ENCODE measurements at places on chromosomes 13 and 19.
A peak's percentile ranks its signal among the peaks of the same experiment; 100 is the strongest.

GRCh38 chr13:36211567-36211966 lies 2.8 kb downstream of the SOHLH2 start:
- DNase-seq, result no peak

DNA sequence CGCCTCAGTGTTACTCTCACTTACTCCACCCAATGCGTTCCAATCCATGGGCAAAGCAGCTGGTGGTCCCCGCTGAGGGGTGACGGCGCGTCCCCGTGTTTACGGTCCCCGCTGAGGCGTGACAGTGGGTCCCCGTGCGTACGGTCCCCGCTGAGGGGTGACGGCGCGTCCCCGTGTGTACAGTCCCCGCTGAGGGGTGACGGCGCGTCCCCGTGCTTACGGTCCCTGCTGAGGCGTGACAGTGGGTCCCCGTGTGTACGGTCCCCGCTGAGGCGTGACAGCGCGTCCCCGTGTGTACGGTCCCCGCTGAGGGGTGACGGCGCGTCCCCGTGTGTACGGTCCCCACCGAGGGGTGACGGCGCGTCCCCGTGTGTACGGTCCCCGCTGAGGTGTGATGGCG lies 19.5 kb downstream of the CFAP97D2 start:
- no peak for DNase-seq

GRCh38 chr19:44587963-44588770 lies 25.2 kb upstream of the IGSF23 start:
- peak; percentile 93 for DNase-seq

DNA sequence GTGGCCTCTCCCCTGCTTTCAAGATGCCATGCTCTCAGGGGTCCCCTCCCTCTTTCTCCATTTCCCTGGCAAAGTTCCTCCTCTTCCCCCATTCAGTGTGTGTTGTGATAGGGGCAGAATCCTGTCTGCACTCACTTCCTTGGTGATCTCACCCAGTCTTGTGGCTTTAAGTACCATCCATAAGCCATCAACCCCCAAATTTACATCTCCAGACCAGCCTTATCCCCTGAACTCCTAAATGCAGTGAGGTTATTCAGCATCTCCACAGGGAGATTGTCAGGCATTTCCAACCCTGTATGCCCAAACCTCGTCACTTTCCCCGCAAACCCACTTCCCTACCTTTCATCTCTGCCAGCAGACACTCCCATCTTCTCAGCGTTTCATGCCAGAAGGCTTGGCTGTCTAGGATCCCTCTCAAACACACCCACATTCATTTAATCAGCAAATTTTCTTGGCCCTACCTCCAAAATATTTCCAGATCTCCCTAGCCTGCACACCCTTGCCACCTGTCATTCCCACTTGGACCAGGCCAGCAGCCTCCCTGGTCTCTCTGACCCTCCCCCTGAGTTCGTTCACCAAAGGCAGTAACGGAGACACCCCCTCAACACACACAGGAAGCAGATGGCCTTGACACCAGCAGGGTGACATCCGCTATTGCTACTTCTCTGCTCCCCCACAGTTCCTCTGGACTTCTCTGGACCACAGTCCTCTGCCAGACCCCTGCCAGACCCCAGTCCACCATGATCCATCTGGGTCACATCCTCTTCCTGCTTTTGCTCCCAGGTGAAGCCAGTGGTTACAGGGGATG lies at the start of gene HCST:
HCST (plus strand) TSS at position 676 of the 808 bp plus-strand sequence; CDS start at position 741, 65 bp downstream.
- DNase-seq, result peak; percentile 29

- DNase-seq, result no peak
Observed at GRCh38 chr13:21022056-21022979, 39.1 kb downstream of the LATS2 start.

DNA sequence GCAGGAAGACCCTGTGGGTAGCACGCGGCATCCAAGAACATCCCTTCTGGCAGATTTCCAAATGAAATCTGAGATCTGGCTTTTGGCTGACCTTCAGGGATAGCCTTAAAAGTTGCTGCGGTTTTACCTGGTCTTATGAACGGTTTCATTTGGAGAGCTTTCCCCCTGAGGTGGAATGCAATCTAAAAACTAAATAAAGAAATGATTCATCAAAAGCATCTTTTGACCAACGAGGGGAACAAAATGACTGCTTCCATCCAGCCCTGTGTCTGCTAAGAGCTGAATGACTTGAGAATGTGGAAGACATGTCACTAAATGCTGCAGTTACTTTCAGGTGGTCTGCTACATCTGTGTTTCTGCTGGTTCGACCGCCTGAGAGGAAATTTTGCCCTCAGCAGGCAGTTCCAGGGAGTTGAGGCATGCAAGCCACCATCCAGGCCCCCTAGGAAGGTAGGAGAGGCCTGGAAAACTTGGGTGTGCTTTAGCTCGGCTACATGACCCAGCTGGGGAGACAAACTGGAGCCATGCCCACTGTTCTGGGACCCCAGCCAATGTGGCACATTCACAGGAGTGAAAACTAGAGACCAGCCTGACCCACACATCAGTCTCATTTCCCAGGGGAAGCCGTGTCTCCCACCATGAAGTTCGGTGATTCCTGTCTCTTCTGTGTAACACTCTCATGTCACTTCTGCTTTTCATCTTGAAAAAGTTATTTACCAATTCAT lies 175.1 kb upstream of the KL start:
- DNase-seq, result no peak

- DNase-seq, result no peak
Observed at GRCh38 chr19:55591555-55591954, 7.8 kb downstream of the FIZ1 start.

DNA sequence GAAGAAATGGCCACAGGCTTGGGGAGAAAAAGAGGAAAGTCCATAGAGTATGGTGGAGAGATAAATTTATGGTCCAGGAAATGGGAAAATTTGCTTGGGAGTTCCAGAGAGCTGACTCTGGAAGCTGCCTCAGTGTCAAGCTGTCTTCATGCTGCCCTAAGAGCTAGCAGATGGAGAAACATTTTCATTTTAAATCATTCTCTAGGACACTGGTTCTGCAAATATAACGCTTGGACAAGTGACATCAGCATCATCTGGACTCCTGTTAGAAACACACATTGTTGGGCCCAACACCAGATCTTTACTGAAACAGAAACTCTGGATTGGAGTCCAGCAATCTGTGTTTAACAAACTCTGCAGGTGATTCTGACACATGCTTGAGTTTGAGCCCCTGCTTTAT lies 592.0 kb upstream of the KLF12 start:
- DNase-seq, result no peak

DNA sequence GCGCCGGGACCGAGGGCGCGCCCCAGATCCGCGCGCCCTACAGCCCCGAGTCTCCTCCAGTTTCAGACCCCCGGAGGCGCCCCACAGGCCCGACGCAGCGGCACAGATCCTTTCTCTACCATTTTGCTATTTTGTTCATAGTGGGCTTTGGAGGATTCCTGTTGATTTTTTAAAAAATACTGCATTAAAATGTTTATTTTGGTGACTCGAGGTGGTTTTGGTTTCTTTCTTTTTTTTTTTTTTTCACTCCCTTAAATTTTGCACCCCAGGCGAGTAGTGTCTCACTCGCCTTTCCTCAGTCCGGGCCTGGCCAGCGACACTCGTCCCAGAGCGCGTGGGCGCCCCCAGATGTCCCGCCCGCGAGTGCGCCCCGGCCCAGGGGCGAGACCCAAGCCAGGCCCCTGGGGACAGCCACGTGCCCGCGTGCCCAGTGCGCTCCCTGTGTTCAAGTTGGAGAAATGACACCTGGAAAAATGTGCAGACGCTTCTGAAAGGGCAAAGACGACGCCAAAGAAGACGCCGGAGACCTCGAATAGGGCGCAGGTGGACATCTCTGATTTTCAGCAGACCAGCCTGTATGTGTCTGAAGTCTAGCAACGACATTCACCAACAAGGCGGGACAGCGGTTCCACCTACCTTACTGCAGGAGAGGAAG lies 471 bp upstream of the INSR start:
- no peak for DNase-seq

- DNase-seq, result peak; percentile 42
Observed at GRCh38 chr19:47790398-47790814, 11.9 kb downstream of the SELENOW start.

DNA sequence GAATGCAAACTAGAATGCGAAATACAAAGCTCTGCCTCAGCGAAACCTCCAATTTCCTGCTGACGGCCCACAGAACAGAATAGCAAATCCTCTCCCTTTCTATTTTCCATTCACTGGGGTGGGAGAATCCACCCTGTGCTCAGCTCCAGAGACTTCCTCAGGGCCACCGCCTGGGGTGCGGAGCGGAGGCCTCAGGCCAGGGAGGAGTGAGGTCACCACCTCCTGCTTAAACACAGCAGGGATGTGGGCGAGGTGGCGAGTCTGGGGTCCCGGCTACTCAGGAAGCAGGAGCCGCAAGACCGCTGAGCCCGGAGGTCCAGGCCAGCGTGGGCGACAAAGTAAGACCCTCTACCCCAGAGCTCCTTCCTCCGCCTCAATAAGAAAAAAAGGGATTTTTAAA lies 666 bp upstream of the ZNF320 start:
- no peak for DNase-seq

GRCh38 chr19:55446060-55446459 lies 3.0 kb upstream of the SHISA7 start:
- peak; percentile 98 for DNase-seq

- no peak for DNase-seq
Observed at GRCh38 chr19:18629166-18630088, 7.4 kb upstream of the KLHL26 start.

GRCh38 chr13:94414708-94415107 lies 64.8 kb downstream of the DCT start:
- DNase-seq, result no peak

- DNase-seq, result no peak
Observed at GRCh38 chr19:29275266-29275665, 62.3 kb upstream of the UQCRFS1 start.

GRCh38 chr13:74299721-74300120 lies 165.5 kb upstream of the KLF12 start:
- no peak for DNase-seq

DNA sequence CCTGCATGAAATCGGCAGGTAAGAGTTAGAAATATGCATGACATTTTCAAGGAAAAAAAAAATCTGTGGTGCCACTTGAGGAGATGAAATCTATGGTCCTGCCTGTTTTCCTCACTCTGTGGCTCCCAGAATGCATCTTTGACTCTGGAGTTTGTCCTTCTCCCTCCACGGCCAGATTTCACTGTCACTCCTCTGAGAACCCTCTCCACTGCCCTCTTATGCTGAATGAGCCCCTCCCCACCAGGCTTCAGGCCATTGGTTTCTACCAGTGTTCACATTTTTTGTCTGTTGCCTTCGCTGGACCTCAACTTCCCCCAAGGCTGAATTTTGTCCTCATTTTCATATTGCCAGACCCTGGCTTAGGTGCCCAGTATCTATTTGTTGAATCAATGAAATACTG lies 235.0 kb downstream of the ZIC5 start:
- no peak for DNase-seq

GRCh38 chr13:109412283-109412901 lies 374.0 kb downstream of the IRS2 start:
- DNase-seq, result no peak

DNA sequence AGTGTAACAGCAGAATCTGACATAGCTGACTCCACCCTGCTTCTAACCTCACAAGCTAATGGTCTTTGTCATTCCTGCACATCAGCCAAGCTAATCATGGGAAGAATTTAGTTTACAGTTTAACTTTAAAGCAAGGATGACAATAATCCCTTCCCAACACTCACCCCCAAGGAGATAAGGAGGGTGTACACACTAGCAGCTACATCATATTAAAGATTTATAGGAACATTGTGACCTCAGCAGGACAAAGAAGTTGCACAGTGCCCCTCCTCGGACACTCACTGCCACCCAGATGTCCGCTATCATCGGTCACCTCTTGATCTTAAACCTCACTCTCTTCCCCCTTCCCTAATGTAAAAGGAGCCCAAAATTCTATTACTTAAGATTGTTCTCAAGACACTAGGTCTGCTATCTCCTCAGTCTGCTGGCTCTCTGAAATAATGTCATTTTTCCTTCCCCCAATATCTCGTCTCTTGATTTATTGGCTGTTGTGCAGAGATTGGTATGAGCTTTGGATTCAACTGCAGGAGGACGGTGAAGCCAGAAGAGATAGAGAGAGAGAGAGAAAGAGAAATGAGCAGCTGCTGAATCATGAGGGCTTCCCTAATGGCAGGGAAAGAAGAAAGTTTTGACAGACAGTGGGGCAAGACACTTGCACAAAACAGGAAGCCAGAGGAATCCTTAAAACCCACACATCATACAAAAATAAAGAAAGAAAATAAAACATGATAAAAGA lies 17.5 kb upstream of the FFAR2 start:
- DNase-seq, result no peak

GRCh38 chr19:54458648-54459281 lies 4.8 kb downstream of the LENG9 start:
- no peak for DNase-seq

DNA sequence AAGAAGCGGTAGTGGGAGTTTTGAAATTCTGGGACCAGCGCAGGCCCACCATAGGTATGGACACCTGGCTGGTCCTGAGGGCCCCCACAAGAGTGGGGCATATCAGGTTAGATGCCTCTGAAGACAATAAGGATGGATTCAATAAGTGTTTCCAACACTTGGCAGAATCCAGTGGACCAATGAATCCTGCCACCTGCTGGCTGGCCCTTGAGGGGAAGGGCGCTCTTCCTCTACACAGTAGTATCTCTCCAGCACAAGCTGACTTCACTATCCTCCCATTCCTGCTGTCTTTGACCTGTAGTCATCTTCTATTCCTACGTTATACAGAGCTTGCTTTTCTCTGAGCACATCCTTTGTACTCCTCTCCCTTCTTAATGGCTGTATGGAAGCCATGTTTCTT lies 199.7 kb upstream of the TSHZ3 start:
- no peak for DNase-seq

GRCh38 chr19:46374536-46375475 lies 27.9 kb downstream of the PPP5C start:
- no peak for DNase-seq

GRCh38 chr19:45976178-45976577 lies 2.5 kb upstream of the NOVA2 start:
- DNase-seq, result no peak

DNA sequence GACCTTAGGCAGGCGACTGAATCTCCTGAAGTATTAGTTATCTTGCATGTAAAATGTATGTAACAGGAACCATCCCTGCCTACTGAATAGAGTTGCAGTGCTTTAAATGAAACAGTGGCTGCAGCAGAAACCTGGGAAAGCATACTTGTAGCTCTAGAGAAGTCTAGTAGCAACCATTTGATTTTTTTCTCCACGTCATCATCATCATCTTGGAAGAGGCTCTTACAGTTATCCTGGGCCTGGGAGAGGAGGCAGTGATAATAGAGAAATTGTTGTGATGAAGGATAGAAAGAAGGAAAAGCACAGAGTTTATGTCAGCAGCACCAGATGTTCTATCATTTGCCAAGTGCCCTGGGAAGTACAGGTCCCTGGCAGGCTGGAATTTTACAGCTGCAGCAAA lies 377.6 kb downstream of the ITGBL1 start:
- no peak for DNase-seq

- DNase-seq, result no peak
Observed at GRCh38 chr19:55443824-55444480, 852 bp upstream of the SHISA7 start.

- no peak for DNase-seq
Observed at GRCh38 chr13:66506979-66507378, 723.2 kb downstream of the PCDH9 start.

GRCh38 chr19:11450570-11451326 lies 15.3 kb downstream of the PRKCSH start:
- no peak for DNase-seq

- peak; percentile 7 for DNase-seq
Observed at GRCh38 chr13:78227709-78228108, 309.1 kb upstream of the EDNRB start.

- no peak for DNase-seq
Observed at GRCh38 chr13:39433651-39434050, 169.3 kb downstream of the LHFPL6 start.

GRCh38 chr19:19657397-19657783 lies 6.1 kb downstream of the ATP13A1 start:
- no peak for DNase-seq

- no peak for DNase-seq
Observed at GRCh38 chr13:24083141-24083540, 77.4 kb upstream of the SPATA13 start.
